ENCODE measurements at places on chromosomes 11 and 22. TPM values are rescaled to one million over a fixed set of nuclear protein-coding genes. Genes with fewer than 3 reads are reported as not detected.

GRCh38 chr11:35330156-35330889 is 89.0 kb downstream of the SLC1A2 start:
- H3K4me3 ChIP-seq, result no peak overlapping the region
- H3K27ac ChIP-seq, result no peak overlapping the region
- H3K36me3 ChIP-seq, result no peaks in the 10 kb centered on the region
- no peaks in the 10 kb centered on the region for H3K27me3 ChIP-seq
- no peaks in the 10 kb centered on the region for H3K4me1 ChIP-seq

DNA sequence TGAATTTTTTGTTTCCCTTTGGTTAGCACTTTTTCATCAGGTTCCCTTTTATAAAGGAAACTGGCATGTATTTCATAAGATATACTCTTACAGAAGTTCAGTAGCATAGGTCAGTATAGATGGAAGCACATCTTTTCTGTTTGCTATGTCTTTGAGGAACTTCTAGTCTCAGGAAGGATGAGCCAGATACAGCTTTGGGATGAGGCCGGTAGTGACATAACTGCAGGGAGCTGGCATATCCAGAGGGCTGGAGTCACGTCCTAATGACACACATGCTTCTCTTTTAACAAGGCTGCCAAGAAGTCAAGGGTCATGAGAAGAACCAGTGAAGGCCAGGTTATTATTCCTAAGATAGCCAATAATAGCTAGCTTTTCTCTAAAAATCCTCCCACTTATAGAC is 33.3 kb upstream of the ADSL start:
- no peaks in the 10 kb centered on the region for H3K27me3 ChIP-seq
- no peak for DNase-seq
- H3K36me3 ChIP-seq, result peaks cover 6% of the 10 kb centered on the region
- H3K27ac ChIP-seq, result no peak overlapping the region
- peaks cover 19% of the 10 kb centered on the region for H3K4me1 ChIP-seq

- no peak overlapping the region for H3K4me3 ChIP-seq
- H3K4me1 ChIP-seq, result no peaks in the 10 kb centered on the region
- no peaks in the 10 kb centered on the region for H3K36me3 ChIP-seq
- peaks cover 12% of the 10 kb centered on the region for H3K27me3 ChIP-seq
These were observed 110.2 kb upstream of the MTNR1B start for GRCh38 chr11:92859156-92859690.

DNA sequence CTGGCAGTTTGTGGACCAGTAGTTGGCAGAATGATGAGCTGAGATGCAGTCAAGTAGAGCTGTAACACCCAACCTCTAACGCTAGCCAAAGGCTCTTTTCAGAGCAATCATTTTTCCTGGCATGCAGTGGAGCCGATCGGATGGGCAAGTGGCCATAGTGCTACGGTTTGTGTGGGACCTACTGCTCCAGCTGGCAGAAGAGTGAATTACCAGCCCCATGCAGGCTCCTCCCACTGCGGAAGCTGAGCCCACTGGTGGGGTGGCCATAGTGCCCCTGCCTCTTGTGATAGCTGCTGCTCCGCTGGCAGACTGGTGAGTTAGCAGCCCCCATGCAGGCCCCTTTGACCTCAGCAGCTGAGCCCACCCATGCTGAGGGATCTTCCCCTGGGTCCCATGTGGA is 27.0 kb upstream of the SC5D start:
- H3K27me3 ChIP-seq, result no peaks in the 10 kb centered on the region
- DNase-seq, result no peak
- H3K27ac ChIP-seq, result no peak overlapping the region
- no peaks in the 10 kb centered on the region for H3K36me3 ChIP-seq
- no peaks in the 10 kb centered on the region for H3K4me1 ChIP-seq

DNA sequence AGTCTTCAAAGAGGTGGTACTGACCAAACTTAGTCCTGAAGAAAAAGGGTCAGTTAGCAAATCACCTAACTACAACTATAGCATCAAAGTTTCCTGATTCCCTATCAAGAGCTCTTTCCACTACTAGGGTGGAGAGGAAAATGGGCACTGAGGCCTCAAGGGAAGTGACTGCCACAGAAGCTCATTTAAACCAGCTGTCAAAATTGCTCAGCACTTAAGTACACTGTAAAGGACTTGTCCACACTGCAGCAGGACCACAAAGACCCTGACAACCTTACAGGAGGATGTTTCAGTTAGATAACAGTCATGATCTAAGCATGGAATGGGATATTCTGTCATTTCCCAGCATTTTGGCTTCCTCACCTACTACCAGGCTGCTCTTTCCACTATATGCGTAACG is 33.0 kb downstream of the FAM168A start:
- H3K27me3 ChIP-seq, result no peaks in the 10 kb centered on the region
- DNase-seq, result no peak
- H3K4me1 ChIP-seq, result peaks cover 24% of the 10 kb centered on the region
- no peak overlapping the region for H3K27ac ChIP-seq
- no peak overlapping the region for H3K4me3 ChIP-seq
- H3K36me3 ChIP-seq, result no peaks in the 10 kb centered on the region

- peaks cover 82% of the 10 kb centered on the region for H3K4me1 ChIP-seq
- DNase-seq, result peak; percentile 55
- H3K4me3 ChIP-seq, result peak overlapping the region; percentile 68
- H3K27me3 ChIP-seq, result no peaks in the 10 kb centered on the region
- no peaks in the 10 kb centered on the region for H3K36me3 ChIP-seq
These were observed 113.8 kb downstream of the RBFOX2 start for GRCh38 chr22:35914665-35915476.

GRCh38 chr11:108198833-108199232 is 23.6 kb downstream of the NPAT start:
- no peak overlapping the region for H3K4me3 ChIP-seq
- no peak overlapping the region for H3K27ac ChIP-seq
- DNase-seq, result no peak
- H3K4me1 ChIP-seq, result no peaks in the 10 kb centered on the region

DNA sequence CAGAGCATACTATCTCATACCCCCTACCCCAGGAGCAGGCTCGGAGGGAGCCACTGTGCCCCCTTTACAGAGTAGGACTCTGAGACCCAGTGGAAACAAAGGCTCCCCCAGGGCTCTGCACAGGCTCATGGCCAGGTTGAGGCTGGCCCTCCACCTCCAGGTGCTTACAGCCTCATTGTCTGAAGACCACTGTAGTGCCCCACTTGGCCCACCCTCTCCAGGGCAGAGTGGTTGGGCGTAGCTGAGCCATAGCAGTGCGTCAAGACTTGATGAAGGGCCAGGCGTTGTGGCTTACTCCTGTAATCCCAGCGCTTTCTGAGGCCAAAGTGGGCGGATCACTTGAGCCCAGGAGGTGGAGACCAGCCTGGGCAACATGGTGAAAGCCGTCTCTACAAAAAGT is 1.7 kb downstream of the ANKRD13D start:
- H3K27ac ChIP-seq, result no peak overlapping the region
- no peaks in the 10 kb centered on the region for H3K36me3 ChIP-seq
- peak; percentile 66 for DNase-seq
- no peaks in the 10 kb centered on the region for H3K27me3 ChIP-seq
- H3K4me1 ChIP-seq, result peaks cover 26% of the 10 kb centered on the region

GRCh38 chr22:32810555-32811133 is 9.1 kb downstream of the TIMP3 start:
- H3K4me1 ChIP-seq, result peaks cover 25% of the 10 kb centered on the region
- no peaks in the 10 kb centered on the region for H3K27me3 ChIP-seq
- no peak overlapping the region for H3K4me3 ChIP-seq
- no peak for DNase-seq

- H3K4me3 ChIP-seq, result no peak overlapping the region
- no peaks in the 10 kb centered on the region for H3K27me3 ChIP-seq
- H3K4me1 ChIP-seq, result no peaks in the 10 kb centered on the region
- DNase-seq, result no peak
- no peaks in the 10 kb centered on the region for H3K36me3 ChIP-seq
These were observed 1074.5 kb downstream of the NTM start for GRCh38 chr11:132444911-132445310.

DNA sequence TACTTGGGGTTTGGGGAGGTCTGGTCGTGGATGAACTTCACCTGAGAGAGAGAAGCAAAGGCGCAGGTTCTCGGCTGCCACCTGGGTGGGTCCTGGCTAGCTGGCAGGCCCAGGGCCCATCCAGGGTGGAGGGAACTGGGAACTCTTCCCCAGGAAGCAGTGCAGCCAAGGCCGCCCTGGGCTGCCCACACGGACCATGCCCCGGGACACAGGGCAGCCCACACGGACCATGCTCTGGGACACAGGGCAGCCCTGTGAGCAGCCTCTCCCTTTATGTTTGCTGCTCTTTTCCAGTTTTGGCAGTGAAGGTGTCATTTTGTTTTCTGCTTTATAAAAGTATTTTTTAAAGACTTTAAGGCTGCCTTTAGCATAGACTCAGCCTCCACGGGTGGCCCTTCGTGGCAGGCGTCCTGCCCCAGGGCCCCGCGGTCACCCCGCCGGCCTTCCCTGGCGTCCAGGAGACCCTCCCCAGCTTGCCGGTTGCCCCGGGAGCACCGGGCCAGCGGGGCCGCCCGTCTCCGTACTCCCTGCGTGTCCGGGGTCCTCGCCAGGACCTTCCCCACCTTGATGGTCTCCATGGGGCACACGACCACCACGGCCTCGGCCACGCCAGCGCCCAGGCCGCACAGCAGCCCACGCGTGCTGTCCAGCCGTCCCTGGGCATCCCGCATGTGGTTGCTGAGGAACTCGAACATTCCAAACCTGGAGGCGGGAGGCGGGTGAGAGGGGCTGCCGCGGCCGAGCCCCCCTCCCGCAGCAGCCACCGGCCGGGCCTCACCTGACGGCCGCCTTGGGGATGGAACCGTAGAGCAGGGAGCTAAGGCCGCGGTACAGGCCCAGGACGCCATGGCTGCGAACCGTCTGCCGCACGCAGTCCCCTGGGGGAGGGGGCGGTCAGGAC is 1.1 kb downstream of the SLC25A1 start:
- H3K4me3 ChIP-seq, result peak overlapping the region; percentile 73
- H3K27me3 ChIP-seq, result no peaks in the 10 kb centered on the region
- DNase-seq, result no peak
- H3K27ac ChIP-seq, result peak overlapping the region; percentile 82
- H3K4me1 ChIP-seq, result peaks cover 21% of the 10 kb centered on the region

Gene C11orf71
- 10.7 TPM for total RNA-seq

Gene ZNF215
- 0.12 TPM for total RNA-seq

Gene KRTAP5-9
- total RNA-seq, result not detected

Gene OR2D2
- total RNA-seq, result not detected
